ENCODE measurements at places on chromosomes 6 and 20.

DNA sequence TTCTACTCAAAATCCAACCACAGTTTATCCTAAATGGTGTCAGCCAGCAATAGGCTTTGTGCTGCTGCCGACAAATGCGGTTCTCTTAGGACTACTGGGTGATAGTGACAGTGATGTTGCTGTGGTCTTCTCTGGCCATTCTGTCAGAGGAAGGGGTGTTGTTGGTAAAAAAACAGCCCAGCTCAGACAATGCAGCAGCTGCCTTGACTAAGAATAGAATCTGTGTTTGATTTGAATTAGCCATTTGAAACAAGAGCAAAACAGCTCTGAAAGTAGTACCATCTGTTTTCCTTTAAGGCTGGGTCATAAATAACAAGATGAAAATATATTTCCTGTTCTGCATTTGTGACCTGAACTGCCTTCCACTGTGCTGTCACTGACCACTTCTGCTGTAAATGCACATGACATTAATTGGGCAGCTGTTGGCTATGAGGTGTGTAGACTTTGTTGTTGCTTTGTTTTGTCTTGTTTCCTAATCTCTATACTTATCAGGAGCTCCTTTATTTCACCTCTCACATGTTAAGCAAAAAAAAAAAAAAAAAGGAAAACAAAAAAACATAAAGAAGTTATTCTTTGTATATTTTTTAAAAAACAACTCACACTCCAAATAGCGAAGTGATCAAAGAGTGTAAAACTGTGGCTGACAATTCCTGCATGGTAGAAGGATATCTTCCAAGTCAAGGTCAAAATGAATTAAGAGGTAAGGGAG is 497.8 kb upstream of the ARID1B start:
- peak; percentile 87 for DNase-seq

DNA sequence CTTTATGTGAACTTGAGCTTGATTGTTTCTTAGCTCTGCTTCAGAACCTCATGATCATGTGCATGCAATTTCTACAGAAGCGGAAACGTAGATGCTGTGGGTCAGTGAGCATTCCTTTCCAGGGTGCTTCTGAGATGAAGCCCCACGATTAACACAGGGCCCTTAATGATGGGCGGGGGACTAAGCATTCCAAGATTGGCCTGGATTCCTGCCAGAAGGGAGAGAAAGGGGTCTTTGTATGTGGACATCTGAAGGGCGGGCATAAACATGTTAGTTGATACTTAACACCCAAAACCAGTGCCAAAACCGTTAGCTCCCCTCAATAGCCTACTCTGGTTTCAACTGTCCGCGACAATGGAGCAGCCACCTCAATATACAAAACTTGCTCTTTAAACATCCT is 46.9 kb upstream of the POU3F2 start:
- no peak for DNase-seq

DNA sequence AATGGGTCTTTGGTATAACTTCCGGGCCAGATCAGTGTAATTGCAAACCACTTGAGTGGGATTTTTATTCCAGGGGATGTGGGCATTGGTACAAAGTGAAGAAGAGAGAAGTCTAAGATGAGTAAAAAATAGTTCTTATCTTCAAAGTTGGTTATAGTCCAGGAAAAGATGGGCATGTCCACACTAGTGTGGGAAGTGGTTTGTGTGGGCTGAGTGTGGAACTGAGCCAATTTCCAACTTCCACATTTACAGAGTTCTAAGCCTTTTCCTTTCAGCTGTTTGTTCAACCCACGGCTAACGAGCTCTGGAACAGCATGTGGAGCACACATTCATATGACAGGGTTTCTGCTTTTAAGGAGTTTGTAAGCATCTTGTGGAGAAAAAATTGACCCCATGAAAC is 72.3 kb upstream of the IFNGR1 start:
- peak; percentile 83 for DNase-seq

DNA sequence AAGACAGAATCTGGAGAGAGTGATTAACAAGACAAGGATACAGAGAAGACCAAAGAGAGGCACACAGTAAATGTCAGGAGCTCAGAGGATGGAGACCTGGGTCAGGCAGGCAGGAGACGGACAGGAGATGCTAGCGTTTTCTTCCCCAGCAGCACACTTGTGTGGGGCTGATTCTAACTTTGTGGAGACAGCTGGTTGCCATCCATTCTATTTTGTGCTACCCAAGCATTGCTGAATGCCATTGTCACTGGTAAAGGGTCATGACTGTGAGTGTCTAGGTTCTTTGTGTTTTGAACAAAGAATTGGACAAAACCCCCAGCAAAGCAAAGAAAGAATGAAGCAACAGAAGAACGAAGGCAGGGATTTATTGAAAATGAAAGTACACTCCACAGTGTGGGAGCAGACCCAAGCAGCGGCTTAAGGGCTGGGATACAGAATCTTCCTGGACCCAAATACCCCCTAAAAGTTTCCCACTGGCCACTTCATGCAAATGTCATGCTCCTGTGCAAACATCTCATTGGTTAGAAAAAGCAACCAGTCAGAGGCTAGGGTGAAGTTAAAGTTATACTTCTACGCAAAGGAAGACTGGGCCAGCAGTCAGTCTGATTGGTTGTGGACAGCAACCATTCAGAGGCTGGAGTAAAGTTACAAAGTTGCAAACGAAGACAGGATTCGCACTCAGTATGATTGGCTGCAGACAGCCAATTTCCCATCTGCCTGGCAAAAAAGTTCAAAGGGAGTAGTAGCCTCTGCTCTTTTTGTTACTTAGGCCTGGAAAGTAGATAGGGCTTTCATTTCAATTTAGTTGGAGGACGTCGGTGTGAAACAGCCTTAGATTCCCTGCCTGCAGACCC is 17.5 kb downstream of the PTK7 start:
- no peak for DNase-seq

- no peak for DNase-seq
These were observed 3.3 kb downstream of the ARHGAP40 start for GRCh38 chr20:38604873-38605303.

- no peak for DNase-seq
These were observed 27.8 kb downstream of the TNXB start for GRCh38 chr6:32081168-32081990.

DNA sequence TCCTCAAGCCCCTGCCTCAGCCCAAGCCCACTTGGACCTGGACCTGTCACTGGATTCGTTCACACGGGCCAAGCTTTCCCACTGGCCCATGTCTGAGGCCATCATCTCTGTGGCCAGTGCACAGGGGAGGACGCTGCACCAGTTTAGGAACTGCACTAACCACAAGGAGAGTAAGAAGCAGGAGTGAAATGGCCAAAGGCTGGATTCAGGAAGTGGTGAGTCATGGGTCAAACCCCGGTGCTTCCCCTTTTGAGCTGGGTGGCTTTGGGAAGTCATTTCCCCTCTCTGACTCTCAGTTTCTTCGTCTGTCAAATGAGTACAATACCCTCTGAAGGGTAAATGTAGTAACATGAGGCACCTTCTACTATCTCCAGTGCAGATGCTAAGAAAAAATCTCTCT is 87.9 kb downstream of the CD40 start:
- DNase-seq, result peak; percentile 9

DNA sequence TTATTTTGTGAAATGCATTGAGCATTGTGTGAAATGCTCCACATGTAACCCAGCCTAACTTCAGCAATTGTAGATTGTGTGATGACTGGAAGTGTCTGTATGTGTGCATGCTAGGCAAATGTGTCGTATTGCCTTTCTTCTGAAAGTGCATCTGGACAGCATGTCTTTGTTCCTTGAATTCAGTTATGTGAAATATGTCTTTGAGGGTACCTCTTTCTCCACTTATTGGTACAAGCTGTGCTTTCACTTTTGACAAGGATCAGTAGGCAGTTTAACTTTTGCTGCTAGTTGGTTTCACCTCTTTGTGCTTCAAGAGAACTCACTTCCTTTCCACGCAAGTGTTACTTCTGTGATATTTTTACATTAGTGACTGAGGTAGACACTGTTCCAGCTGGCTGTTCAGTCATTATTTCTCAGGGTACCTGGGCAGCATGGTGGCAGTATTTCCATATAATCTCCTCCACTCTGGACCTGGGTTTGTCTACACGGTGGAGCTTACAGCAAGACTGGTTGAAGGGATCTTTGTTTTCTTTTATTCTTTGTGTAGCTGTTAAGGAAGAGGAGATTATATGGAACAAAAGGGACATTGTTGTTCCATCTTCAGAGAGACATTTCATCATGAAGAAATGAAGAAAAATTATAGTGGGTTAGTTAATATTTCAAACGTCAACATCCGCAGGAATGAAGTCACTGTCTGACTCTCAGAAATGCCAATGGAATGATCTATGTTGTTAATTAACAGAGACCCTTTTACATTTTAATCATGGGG is 175.4 kb downstream of the UTRN start:
- no peak for DNase-seq

DNA sequence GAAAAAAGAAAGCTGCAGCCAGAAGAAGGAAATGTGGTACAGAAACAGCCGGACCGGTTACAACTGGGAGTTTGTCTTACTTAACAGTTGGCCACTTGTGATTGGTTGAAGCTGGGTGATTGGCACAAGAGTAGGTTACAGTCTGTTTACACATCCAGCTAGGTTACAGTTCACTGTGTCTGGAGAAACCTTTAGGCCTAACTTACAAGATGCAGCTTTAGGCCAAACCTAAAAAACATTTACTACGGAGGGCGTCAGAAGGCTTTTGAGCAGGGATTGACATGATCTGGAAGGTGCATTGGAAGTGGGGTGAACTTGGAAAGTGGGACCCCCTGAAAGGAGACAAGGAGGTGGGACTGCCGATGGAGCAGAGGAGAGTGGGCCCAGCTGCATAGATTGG is 122.3 kb downstream of the BANF2 start:
- DNase-seq, result no peak

DNA sequence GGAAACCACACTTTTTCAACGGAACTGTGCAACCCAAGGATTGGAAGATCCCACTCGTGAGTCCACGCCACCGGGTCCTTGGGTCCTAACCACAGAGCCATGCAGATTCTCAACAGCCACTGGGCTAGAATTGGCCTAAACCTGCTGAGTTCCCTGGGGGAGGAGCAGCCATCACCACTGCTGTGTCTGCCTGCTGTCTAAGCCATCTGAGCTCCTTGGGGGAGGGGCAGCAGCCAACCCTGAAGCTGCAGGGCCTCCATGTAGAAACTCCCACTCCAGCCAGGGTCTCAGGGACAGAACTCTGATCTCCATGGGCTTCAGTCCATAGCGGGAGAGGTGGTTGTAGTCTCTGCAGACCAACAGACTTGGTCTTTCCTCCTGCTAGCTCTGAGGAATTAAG is 154.6 kb upstream of the VGLL2 start:
- DNase-seq, result no peak

- DNase-seq, result no peak
These were observed 41.0 kb downstream of the C20orf203 start for GRCh38 chr20:32632461-32633354.

GRCh38 chr20:45337367-45338120 is 10.7 kb downstream of the SDC4 start:
- DNase-seq, result no peak

DNA sequence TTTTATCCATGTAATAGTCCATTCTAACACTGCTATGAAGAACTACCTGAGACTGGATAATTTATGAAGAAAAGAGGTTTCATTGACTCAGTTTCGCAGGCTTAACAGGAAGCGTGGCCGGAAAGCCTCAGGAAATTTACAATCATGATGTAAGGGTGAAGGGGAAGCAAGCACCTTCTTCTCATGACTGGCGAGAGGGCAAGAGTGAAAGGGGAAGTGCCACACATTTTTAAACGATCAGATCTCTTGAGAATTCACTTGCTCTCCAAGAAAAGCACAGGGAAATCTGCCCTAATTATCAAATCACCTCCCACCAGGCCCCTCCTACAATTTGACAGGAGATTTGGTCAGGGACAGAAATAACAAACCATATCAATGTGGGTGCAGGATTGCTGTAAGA is 859.7 kb downstream of the EPHA7 start:
- DNase-seq, result no peak

GRCh38 chr6:161029195-161029809 is 37.7 kb downstream of the MAP3K4 start:
- DNase-seq, result no peak

DNA sequence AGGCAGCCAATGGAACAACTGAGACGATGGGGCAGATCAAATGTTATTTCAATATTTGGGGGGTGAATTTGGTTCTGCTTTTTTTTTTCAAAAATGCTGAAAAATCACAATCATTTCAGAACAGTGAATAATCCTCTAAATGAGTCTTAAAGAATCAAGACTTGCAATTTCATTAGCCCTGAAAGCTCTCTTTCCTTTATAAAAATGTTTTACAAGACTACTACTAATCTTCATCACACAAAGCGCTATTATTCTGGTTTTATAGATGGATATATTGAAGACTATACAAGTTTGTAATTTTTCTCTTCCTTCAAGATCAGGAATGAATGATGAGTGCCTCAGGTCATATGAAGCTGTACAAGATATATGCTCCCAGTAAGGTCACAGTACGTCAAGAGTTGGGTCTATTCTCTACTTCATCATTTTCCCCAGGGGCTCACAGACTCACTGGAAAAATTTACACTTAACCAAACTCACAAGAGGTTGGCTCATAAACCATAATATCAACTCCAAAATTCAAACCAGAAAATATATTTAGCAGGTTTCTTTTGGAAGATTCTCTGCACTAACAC is 19.5 kb downstream of the RNF24 start:
- no peak for DNase-seq

GRCh38 chr6:129711271-129711631 is 1.3 kb upstream of the ARHGAP18 start:
- DNase-seq, result no peak

GRCh38 chr6:128641703-128642102 is 121.3 kb upstream of the PTPRK start:
- DNase-seq, result no peak

DNA sequence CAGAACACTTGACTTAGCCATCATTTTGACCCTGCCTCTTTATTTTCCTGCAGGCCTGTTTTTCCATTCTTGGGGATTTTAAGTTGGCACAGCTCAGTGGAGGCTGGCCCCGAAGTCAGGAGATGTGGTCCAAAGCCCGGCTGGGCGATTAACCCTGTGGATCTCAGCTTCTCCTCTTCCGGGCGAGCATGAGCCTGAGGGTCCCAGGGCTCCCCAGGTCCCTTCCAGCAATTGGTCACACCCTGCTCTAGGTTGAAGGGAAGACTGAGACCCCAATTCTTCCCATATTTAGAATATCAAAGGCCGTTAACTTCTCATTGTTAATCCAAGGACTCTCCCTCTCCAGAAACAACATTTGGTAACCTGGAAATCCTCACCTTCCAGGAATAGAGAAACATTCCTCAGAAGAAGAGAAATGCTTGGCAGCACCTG is 2.3 kb downstream of the THBS2 start:
- no peak for DNase-seq

DNA sequence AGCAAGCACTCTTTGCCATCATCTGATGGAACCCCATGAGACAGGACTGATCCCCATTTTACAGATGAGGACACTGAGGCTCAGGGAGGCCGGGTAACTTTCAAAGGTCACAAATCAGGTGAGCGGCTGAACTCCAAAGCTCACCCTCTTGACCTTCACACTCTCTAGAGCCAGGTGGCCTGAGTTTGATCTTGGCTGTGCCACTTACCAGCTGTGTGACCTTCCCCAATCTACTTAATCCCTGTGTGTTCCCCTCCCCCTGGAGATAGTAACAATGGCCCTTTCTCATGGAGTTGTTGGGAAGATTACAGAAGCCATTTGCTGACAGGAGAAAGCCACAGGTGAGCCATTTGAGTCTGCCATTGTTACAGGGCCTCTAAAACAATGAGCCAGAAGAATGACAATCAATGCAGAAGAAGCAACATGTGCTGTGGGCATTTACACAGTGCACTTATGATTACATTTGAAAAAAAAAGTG is 34.5 kb downstream of the BMP7 start:
- DNase-seq, result no peak

Data from bone marrow (tissue), 2 donors.